Stimulated activated memory B cell treated with anti-CD40 and anti-IgM and Interleukin-4, amounts not matched to agents 10 μg/mL and 1 μg/mL and 100 μg/mL, for 72 hours (primary cell): ENCODE measurements at places on chromosomes 4 and X.
A peak's percentile ranks its signal among the peaks of the same experiment; 100 is the strongest.

GRCh38 chr4:26670903-26671537 is 87.1 kb downstream of the TBC1D19 start:
- no peak for ATAC-seq

DNA sequence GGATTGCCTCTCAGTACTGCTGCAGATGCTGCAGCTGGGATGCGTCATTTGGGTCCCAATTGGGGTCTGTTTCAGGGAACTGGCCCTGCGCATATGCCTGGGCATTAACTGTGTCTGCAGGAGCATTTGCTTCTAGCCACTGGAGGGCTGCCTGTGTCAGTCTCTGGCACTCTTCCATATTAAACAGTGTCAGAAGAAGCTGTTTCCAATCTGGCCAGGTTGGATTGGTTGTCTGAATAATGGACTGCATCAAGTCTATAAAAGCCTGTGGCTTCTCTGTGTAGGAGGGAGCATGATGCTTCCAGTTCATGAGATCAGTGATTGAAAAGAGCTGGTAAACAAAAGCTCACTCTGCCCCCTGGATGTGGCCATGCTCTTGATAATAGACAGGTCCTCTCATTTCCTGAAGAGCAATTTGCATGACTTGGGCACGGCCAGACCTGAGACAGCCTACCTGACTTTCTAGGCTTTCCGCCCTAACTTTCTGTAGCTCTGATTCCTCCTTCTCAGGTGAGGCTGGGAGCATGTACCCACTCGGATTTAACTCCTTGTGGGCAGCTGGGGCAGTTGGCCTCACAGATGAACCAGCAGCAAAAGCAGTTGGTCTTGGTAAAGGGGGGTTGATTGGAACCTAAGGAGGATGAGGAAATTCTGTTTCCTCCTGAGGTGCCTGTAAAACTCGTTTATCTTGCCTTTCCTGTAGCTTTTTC is 29.2 kb downstream of the SULT1E1 start:
- ATAC-seq: no peak

GRCh38 chr4:61786211-61786610 is 586.1 kb downstream of the ADGRL3 start:
- ATAC-seq: no peak

DNA sequence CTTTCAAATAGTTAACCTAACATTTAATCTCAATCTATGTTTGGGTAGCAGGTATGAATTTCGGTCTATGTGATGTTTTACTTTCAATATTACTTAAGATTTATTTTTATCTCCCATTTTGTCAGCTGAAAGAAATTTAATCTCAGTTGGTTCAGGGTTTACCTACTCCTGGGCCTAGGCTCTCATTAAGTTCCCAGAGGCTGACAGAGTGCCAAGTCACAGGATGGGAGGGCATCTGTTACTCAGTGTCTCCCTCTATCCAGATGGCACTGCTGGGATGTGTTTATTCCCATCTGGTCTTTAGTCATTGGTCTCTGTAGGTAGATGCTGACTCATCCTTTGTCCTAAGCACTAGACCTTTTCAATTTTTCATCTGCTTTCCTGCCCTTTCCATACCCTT is 129.4 kb upstream of the ARSJ start:
- peak; percentile 26 for ATAC-seq

DNA sequence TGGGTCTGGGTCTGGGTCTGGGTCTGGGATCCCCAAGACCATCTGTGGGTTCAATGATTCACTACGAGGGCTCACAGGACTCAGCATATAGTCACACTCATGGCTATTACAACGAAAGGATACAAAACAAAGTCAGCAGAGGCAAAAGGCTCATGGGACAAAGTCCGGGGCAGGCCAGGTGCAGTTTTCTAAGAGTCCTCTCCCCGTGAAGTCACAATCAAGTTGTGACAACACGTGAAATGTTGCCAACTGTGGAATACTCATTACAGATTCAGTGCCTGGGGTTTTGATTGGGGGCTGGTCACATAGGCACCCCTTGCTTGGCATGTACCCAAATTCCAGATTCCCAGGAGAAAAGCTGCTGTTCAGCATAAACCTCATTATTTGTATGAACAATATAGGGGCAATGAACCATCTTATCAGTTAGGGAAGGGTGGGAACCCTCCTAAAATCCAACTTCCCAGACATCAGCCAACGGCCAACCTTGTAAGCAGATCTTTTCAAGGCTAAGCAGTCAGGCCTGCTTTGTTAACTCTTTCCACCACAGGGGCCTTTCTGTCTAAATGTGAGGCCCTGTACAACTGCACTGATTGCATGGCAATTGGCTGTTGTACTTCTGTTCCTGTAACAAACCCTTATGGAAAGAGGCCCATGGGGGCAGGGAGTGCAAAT is 58.2 kb upstream of the DIPK2B start:
- no peak for ATAC-seq

DNA sequence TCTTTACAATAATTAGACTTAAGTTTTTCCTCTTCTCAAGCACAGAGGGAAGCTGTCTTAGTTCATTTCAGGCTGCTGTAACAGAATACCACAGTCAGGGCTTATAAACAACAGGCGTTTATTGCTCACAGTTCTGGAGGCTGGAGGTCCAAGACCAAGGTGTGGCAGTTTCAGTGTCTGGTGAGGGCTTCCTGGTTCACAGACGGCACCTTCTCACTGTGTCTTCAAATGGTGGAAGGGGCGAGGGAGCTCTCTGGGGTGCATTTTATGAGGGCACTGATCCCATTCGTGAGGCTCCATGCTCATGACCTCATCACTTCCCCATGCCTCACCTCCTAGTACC is 115.7 kb upstream of the MXRA5 start:
- no peak for ATAC-seq

GRCh38 chrX:115449742-115450141 is 111.2 kb upstream of the PLS3 start:
- ATAC-seq: no peak

- no peak for ATAC-seq
These were observed 350.0 kb downstream of the SLC7A11 start for GRCh38 chr4:137892134-137892533.

- ATAC-seq: no peak
These were observed 50.0 kb upstream of the ZNF827 start for GRCh38 chr4:145988628-145989027.

DNA sequence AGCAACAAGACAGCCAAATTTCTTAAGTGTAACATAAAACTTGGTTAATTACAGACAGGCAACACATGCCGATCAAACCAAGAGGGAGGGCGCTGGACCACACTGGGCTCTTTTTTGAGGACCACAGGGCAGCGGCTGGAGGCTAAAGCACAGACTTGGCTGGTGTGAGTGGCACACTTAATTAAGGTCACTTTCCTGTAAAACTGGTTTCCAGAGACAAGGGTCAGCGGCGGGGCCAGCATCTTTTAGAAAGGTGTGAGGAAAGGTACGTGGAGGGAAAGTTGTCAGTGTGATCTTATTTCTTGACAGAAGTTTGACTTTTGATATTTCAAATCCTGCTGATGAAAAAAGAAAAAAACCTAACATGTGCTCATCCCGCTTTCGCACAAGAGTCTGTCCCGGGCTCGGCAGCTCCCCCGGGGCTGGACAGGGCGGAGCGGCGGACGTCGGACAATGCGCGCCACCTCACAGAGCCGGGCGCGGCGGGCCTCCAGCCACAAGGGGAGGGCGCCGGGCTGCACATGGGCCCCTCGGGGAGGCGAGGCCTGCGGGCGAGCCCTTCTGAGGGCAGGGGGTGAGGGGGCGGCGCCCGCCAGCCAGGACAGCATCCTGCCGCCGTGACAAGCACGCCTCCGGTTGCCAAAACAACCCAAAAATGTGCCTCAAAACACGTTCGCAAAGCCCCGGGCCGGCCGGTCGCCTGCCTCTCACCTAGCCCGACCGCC is 660 bp upstream of the HSPA4L start:
- peak; percentile 44 for ATAC-seq

DNA sequence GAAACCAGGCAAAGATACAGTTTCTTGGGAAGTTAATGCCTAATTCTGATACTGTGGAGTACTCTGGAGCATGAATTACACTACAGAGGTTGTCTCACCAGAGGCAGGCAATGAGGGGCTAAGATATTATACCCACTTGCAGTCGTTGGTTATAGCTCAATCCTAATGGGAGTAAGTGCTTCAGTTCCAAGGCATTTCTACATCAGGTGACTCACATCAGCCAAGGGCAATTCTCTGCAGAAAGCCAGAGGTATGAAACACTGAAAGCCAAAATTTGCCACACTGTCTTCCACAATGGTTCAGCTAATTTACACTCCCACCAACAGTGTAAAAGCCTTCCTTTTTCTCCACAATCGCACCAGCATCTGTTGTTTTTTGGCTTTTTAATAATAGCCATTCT is 174.0 kb upstream of the IL15 start:
- no peak for ATAC-seq

GRCh38 chr4:142547974-142548373 is 298.1 kb downstream of the INPP4B start:
- ATAC-seq: no peak

DNA sequence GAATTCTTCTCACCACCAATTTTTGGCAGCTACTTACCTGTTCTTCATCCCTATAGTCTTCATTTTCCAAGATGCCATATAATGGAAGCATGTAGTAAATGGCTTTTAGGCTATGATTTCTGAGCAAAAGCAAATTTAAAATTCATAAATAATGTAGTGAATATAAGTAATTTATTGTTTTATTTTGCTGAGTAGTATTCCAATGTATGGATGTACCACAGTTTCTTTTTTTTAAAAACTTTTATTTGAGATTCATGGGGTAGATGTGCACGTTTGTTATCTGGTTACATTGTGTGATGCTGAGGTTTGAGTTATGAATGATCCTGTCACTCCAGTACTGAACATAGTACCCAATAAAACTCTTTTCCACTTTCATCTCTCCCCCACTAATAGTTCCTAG is 369.1 kb downstream of the IL15 start:
- no peak for ATAC-seq

GRCh38 chrX:1521459-1521956 is 15.5 kb downstream of the P2RY8 start:
- peak; percentile 96 for ATAC-seq

DNA sequence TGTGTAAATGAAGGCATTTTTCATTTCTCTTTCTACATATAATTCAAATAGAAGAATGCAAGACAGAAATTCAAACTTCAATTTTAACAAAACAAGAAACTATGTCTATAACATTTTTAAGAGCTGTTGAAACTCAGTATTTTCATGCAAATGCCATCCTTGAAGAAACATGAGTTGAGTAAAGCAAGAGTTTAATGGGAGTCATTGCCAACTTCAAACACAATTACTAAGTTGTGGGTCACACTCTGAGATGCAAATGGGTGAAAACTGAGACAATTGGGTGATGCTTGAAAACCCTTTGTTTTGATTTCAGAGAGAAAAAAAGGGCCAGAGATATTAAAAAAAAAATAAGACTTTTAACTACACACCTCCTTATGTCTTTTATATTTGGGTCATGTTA is 865.9 kb downstream of the FAT4 start:
- ATAC-seq: no peak

- ATAC-seq: no peak
These were observed 890.4 kb downstream of the SH3BGRL start for GRCh38 chrX:82092307-82092706.

DNA sequence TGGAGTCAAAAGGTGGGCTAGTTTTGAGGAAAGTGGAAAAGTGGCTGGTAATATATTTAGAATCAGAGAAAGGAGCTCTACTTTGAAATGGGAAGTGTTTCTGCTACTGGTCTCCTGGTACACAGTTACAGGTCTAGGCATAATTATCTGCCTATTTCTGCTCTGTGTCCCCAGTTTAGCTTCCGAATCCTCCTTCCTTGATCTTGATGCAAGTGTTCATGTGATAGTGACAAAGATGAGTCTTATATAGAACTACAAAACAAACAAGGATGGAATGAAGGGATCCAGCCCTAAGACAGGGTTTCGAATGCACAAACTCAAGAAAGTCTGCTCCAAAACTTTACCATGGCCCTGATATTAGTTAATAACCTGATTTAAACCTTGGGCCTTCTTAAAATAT is 580.2 kb downstream of the INPP4B start:
- no peak for ATAC-seq

DNA sequence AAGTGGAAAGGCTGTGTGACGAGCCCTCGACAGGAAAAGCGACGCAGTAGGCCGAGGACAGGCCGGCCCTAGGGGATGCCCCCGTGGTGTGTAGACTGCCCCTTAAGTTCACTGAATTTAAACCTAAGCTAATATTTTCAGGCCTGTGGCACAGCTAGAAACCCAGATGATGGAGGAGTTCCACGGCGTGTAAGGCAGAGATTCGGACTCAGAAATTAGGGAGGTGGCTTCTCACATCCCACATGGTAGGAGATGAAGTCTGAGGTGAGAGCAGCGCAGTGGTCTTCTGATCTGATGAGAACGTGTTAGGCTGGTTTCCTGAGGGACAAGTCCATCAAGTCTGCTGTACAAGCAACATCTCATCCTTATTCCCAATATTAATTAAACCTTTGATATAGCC is 7.8 kb downstream of the LRP2BP start:
- peak; percentile 36 for ATAC-seq

DNA sequence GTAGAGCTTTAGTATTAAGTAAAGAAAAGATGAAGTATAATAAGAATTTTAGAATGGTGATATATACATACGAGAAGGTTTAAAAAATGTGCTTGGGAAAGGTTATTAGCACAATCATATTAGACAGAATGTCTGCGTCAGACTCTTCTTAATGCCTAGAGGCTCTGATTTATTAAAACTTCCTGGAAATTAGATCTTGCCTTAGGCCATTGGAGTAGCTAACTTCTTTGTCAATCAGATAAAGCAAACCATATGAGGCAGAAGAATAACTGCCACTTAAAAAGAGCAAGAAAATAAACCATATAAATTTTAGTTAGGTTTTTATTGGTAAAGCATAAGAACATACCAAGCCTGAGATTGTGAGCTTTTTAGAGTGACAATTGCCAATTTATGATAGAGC is 309.1 kb downstream of the TLL1 start:
- no peak for ATAC-seq

DNA sequence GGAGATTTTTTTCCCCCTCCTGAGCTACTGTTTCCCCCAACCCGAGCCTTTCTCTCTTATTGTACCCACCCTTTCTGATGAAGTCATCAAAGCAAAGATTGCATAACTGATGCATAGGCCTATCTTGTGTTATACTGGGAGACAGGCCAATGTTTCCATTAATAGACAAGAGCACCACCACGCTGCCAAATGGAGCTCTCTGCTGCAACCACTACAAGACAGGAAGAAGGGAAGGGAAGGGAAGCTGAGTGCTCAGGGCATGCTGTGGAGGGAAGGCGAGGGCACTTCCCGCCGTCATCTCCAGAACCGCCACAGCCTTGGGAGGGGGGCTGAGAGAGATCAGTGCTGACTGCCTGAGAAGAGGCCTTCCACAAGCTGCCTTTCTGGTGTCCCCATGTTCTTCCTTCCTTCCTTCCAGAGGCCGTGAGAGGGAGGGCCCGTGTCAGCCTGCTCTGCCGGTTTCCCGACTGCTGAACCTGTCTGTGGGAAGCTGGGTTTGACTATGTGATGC is 75.0 kb downstream of the MGST2 start:
- ATAC-seq: no peak

- no peak for ATAC-seq
These were observed 571.5 kb upstream of the TENM3 start for GRCh38 chr4:181671672-181672071.

- no peak for ATAC-seq
These were observed 13.8 kb upstream of the ATOH1 start for GRCh38 chr4:93814722-93815121.

- no peak for ATAC-seq
These were observed 46.3 kb upstream of the PCDH10 start for GRCh38 chr4:133102612-133103409.
